ENCODE measurements at places on chromosomes 3 and 15.

GRCh38 chr3:138227650-138228049, 40.5 kb downstream of the ARMC8 start:
- DNase-seq, result no peak

- no peak for DNase-seq
Measured at GRCh38 chr3:58725326-58725853, 58.8 kb upstream of the FAM3D start.

- no peak for DNase-seq
Measured at GRCh38 chr3:29552051-29552450, 271.2 kb downstream of the RBMS3 start.

- DNase-seq, result no peak
Measured at GRCh38 chr3:170132335-170132734, 49.2 kb downstream of the PHC3 start.

- DNase-seq, result no peak
Measured at GRCh38 chr3:69288161-69288895, 97.6 kb downstream of the FRMD4B start.

- DNase-seq, result no peak
Measured at GRCh38 chr3:16406579-16406978, 106.9 kb downstream of the RFTN1 start.

- DNase-seq, result no peak
Measured at GRCh38 chr15:24676431-24676830, 856 bp downstream of the NPAP1 start.

DNA sequence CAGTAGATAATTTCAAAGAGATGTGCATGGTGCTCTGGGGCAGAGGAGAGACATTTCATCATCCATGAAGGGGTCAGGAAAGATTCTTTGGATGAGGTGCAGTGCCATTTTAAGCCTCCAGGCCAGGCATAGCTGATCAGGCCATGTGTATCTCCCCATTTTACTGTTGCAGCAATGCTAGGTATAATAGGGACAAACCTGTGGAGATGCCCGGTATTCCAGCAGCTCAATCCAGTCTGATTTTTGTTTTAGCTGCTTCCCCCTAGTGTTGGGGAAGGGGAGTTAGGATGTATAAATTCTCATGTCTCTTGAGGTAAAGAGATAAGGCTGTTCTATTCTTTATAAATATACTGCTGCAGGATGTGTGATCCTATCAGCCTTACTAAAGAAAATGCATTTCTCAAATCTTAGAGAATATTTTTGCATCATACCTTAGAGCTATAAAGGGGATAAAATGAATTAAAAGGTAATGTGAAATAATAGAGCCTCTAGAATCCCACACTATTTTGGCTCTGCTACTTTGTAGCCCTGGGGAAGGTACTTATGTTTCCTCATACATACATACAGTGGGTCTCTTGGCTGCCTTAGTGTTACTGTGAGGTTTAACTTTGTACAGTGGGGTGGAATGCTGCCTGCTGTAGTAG, 5.2 kb downstream of the CDV3 start:
- DNase-seq, result no peak

GRCh38 chr15:31609258-31609681, 282.6 kb downstream of the KLF13 start:
- DNase-seq, result no peak

DNA sequence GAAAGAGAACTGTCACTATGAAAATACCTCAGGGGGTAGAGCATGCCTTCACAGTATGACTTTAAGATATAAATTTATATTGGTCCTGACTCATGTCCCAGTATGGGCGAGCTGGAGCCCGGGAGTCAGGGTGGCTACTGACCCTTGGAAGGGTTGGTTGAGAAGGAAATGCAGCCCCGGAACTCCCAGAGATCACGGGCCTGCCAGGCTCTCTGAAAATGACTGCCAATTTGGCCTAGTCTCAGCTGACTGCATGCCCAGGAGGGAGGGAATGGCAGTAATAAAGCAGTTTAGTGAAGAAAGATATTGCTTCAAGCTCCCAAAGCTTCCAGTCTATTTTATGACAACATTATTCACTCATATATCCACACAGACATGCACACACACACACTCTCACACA, 299.0 kb downstream of the NR2F2 start:
- DNase-seq, result no peak

DNA sequence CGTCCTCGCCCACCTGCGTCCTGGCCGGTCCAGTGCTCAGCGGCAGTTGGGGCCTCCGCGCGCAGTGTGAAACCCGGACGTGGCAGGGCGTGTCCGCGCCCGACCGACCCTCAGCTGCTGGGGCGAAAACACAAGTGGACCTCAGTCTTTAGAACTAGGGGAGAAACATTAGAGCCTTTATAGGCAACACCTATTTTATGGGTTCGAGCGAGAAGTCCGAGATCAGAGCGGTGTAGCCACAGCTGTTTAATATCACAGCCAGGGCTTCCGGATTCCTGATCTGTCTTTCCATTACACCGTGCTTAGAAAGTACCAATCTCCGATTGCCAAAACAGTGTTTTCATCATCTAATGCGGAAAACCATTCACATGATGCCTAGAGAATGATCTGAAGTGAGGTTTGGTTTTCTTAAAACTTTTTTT, 506 bp downstream of the RAD51 start:
- no peak for DNase-seq

DNA sequence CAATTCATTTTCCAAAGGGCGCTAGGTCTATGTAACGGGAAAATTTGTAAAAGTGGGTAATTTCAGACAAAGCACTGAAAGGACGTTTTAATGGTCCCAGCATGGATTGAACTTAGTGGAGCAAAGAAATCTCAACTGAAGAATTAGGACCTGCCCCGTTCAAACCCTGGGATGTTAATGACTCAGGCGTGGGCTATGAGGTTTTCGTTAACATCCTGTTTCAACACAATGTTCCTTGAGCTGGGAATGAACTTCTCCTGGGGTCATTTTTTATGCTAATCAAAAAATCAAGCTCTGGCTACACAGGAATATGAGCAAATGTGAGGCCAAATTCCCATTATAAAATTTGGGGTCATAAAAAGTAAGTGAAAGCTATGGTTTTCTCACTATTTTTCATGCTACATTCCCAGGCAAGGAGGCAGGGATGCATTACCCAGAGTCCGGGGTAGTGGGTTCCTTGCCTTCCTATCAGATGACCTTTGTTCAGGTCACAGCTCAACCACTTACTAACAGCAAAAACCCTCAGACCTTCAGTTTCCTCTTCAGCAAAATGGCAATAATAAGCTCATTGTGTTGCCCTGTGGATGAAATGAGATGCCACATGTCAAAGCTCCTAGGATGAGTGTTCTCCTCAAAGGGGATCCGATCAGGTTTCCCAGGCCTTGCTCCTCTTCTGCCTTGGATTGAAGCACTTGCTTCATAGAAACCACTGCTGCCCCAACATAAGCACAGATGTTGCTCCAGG, 271.4 kb downstream of the ARRDC4 start:
- no peak for DNase-seq

- no peak for DNase-seq
Measured at GRCh38 chr3:34260271-34261000, 462.0 kb downstream of the PDCD6IP start.

- no peak for DNase-seq
Measured at GRCh38 chr3:2810723-2811122, 299.5 kb downstream of the IL5RA start.

DNA sequence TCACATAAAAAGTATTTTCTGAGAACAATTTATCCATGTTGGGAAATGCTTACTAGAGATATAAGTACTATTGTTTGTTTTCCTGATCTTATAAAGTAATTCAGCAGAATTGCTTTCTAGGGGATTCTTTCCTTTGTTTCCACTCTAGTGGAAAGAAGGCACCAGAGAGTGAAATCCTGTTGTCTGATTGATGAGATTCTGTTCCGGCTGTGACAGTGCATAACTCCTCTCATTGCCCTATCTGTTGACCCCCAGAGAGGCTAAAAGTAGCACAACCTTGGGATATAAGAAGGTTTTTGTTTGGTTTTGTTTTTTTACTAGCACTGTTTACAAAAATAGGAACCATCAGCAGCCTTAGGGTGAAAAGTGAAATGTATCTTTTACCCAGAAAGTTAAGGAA, 114.1 kb downstream of the ALCAM start:
- DNase-seq, result no peak

- no peak for DNase-seq
Measured at GRCh38 chr3:14031271-14031670, 93.4 kb downstream of the CHCHD4 start.

GRCh38 chr3:127658234-127658633, 14.5 kb upstream of the ABTB1 start:
- DNase-seq, result no peak

GRCh38 chr3:14204515-14205284, 26.1 kb downstream of the LSM3 start:
- no peak for DNase-seq

DNA sequence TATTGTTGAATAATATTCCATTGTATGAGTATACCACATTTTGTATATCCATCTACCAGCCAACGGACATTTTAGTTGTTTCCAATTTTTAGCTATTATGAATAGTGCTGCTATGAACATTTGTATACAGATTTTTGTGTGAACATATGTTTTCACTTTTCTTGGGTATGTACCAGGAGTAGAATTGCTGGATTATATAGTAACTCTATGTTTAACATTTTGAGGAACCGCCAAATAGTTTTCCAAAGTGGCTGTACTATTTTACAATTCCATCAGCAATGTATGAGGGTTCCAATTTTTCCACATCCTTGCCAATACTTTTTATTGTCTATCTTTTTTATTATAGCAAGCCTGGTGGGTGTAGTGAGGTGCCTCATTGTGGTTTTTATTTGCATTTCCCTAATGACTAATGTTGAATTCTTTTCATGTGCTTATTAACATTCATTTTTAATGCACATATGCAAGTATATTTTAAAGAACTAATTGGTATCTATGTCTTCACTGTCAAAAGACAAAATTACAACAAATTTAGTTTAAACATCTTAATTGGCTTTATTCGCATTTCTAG, 77.5 kb upstream of the PIAS1 start:
- no peak for DNase-seq

DNA sequence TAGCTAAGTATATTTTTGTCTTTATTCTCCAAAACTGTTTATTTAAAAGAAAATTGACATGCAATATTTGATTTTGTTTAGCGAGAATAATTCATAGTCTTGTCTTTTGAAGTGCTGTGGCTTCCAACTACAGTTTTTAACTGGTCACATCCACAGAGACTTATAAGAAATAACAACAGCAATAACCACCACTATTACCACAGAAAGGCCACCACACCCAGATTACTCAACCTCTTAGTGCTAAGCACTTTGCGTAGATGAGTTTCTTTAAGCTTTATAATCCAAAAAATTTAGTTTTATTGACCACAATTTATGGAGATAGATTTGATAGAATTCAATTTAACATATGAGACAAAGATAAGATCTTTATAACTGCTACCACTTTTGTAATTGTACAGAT, 468.4 kb upstream of the UBE2E2 start:
- no peak for DNase-seq

DNA sequence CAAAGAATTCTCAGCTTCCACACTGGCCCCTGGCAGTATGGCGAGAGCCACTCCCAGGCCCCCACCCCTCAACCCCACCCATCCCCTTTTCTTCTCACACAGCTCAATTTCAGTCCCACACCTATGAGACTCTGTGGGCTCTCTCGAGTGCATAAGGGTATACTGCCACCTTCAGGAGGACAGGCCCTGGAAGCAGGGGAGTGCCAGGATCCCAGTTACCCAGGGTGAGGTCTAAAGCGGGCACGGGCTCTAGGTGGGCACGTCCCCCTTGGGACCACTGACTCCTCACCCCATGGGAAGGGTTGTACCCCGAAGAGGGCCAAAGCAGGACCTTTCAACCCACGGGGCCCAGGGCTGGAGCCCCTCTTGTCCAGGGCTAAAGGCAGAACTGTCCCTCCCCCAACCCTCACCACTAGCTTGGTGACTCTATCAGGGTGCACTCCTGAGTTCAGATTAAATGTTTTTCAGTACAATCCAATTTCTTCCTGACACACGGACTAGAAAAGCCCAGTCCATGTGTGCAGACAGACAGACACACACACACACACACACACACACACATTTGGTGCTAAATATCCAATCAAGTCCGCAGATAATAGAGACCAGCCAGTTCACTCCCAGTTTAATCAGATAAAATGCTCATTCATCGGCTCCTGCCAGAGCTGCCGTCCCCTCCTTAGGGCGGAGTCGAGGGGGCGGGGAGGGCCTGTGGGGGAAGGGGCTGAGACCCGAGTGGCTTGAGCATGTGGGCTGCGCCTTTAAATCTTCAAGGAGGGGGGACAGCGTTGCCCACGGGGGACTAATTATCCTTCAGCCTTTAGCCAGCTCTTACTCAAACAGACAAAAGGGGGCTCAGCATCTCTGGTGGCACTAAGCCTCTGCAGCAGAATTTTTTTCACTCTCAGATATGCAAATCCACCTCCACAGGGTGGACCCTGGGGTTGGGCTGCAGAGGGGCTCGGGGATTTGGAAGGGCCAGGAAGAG, 59.3 kb downstream of the CYP11A1 start:
- DNase-seq, result no peak

DNA sequence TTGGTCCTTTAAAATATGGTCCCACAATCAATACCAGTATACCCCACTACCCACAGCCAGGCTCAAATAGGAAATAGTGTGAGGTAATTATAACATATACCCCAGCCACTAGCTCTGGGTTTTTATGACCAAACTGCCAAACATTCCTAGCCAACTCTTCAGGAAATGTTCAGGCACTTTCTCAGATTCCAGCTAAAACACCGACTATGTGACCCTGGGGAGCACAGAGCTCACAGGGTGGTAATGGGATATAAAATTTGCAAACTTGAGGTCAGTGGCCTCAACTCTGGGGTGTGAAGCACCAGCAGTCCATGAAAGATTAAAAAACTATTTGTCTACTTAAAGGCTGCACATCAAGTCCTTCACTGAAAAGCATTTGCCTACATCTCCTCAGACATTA, 12.9 kb downstream of the FBN1 start:
- DNase-seq, result no peak

GRCh38 chr15:80948651-80949292, 40.8 kb downstream of the MESD start:
- DNase-seq, result no peak

GRCh38 chr3:41684797-41685735, 276.8 kb downstream of the ULK4 start:
- no peak for DNase-seq

Data from activated CD4-positive, alpha-beta T cell treated with anti-CD3 and anti-CD28 coated beads for 4 hours (primary cell).